ENCODE measurements at places on chromosomes 4 and X.
A peak's percentile ranks its signal among the peaks of the same experiment; 100 is the strongest.

DNA sequence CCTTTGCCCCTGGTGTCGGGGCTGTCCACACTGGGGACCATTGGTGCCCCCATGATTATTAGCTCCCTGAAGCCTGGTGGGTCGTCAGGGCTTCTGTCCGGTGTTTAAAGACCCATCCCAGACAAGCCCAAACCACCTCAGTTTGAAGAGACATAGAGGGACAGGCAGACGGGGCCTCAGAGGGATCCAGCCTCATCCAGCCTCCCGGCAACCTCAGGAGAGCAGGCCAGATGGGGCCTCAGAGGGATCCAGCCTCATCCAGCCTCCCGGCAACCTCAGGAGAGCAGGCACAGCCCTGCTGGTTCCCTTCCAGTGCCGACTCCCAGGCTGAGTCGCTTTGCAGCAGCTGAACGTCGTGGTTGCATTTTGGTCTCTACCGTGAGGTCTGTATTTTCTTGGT, 32.1 kb downstream of the PIGG start:
- no peak for DNase-seq

DNA sequence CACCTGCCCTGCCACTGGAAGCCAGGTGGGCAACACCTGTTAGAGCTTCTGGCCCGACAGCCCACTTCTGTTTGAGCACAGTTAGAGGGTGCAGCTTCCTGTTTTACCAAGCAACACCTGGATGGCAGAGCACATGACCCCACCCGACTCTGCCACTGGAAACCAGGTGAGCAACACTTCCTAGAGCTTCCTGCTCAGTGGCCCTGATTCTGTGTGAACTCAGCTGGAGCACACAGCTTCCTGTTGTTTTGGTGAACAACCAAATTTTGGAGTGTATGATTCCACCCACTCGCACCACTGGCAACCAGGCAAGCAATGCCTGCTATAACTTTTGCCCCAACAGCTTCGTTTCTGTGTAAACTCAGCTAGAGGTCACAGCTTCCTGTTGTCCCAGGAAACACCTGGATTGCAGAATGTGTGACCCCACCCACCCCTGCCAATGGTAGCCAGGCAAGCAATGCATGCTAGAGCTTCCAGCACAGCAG, 163.8 kb upstream of the KLF8 start:
- DNase-seq: peak; percentile 49

- DNase-seq: no peak
These were observed 17.2 kb upstream of the DRD5 start for GRCh38 chr4:9764155-9764696.

DNA sequence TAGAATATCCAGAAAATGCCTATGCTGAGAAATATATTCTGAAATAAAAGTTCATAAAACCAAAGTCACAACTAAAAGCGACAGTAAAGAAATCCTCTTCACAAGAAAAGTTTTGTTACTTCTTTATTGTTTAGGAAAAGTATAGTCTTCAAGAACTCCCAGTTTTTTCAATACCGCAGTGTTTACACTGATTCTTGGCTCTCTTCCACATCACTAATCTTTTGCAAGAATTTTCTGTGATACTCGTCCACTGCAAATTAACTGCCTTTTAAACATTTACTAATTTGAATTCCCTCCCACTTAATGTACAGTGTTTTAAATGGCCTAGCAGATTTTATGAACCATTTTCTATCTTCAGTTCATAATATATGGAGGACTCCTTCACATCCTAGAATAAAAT, 65.1 kb downstream of the HPGDS start:
- no peak for DNase-seq

- DNase-seq: no peak
These were observed 3.7 kb upstream of the STIM2 start for GRCh38 chr4:26856906-26857277.

GRCh38 chrX:53606456-53606855, 80.1 kb downstream of the HUWE1 start:
- DNase-seq: no peak

- DNase-seq: no peak
These were observed at the start of gene EVC2 for GRCh38 chr4:5708449-5709206. TSS of gene EVC2 (minus strand) at chr4:5708559. CDS start at chr4:5708513, 46 bp downstream.
